Anterior cingulate cortex (tissue), 58 donors: ENCODE measurements at places on chromosomes 3 and 15.

DNA sequence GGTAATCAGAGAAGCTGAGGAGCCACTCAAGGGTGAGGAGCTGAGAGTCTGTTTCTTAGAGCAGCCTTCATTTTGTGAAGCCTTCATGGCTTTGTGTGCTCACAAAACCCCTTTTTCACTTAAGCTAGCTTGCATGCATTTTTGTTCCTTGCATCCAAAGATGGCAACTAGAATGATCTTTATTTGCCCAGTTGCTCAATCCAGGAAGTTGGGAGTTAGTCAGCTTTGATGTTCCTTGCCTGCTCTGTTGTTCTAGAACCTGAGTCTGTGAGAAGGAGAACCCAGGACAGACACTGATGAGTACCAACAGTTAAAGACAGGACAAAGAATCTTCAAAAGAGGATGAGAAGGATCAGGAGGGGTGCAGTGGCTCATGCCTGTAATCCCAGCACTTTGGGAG, 81.8 kb downstream of the IL20RB start:
- no peak for DNase-seq

DNA sequence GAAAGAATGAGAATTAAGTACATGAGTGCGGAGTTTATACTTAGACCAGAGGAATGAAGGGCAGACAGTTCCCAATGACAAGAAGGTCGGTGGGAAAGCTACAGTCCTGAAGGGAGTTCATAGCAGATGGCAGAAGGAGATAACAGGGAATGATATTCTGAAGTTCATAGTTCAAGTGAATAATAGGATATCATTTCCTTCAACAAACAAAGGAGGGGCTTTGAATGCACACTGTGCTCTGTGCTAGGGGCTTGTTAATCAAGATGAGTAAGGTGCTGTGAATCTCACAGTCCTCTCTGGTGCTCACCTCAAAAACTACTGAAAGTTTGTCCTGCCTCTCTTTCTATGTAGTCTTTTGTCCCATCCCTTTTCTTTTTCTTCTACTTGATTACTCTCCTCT, 41.9 kb downstream of the SIDT1 start:
- no peak for DNase-seq

- no peak for DNase-seq
These were observed 5.3 kb downstream of the FGD5 start for GRCh38 chr3:14823910-14824629.

GRCh38 chr15:88636050-88636449, 2.8 kb upstream of the ISG20 start:
- no peak for DNase-seq

DNA sequence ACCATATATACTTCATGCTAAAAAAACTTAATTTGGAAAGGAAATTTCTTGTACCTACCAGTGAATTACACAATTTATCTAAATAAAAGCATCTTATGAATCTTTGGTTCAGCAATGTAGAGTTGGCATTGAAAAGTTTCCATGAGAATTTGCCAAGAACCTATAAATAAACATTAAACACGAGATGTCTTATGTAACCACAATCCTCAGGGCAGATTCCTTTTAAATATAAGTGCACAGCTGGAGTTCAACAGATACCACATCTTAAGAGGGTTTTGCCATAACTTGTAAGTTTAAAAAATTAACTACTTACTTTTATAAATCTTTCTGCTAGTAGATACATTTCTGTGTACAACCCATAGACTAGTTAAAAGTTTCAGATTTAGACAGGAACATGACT, 499.3 kb upstream of the ARRDC4 start:
- no peak for DNase-seq

GRCh38 chr3:43691120-43691995, 620 bp downstream of the ABHD5 start:
- no peak for DNase-seq
